ENCODE measurements at places on chromosomes 6 and 20. TPM values are rescaled to one million over a fixed set of nuclear protein-coding genes. Genes with fewer than 3 reads are reported as not detected.

Gene CRISP2
- not detected for total RNA-seq

Gene ZBTB46
- total RNA-seq: 1.6 TPM

Gene SRSF12
- 1.2 TPM for total RNA-seq

Gene MYL9
- total RNA-seq: 13.9 TPM

Gene SLC2A10
- 79.7 TPM for total RNA-seq

Gene MAPK13
- total RNA-seq: 0.43 TPM

Gene HLA-DOA
- total RNA-seq: not detected

Data from placental epithelial cell (primary cell).